ENCODE measurements at places on chromosomes 1 and 21.
A peak's percentile ranks its signal among the peaks of the same experiment; 100 is the strongest.

- DNase-seq, result no peak
These were observed 86.4 kb downstream of the NAV1 start for GRCh38 chr1:201625226-201625761.

DNA sequence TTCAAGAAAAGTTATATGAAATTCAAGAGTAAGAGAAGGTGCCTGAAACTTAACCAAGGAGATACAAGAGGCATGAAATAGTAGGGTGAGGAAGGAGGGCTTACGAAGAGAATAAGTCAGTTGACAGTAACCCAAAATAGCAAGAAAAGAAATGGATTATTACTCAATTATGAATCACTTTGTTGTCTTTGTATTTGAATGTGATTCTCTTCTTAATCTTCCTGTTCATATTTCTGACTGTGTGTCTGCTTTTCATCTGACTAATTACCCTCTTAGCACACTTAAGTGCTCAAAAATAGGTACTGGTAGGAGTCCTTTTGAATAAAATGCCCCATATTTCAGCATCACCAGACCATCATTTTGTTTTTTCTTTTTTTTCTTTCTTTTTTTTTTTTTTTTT lies 39.4 kb downstream of the GLMN start:
- DNase-seq, result no peak

DNA sequence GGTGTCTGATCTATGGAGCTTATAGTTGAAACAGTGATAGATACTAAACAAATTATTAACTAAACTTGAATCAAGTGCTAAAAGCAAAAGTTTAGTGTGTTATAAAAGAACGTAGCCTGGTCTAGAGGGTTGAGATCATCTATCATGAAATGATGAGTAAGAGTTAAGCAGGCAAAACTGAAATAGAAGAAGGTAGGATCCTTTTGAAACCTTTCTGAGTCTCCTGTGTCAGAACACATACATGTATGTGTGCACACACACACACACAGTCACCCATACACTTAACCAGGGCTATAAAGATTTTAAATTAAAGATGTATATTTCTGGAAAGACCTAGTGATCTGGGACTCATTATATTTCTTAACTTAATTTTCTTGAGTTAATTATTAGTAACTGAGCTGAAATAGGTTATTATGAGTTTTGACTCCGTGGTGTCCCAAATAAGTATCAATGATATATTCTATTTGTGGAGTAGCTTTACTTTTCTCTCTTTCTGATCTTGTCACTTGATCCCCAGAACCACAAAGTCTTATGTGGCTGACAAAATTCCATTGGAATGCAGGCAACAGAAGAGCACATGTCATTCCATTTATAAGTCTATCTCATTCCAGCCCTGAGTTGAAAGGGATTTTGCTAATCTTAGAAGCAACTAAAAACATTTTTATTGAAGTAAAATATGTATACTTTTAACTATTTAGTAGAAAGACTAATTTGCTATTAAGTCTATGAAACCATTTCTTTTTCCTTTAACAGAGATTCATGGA lies 70.7 kb downstream of the PRRX1 start:
- DNase-seq, result no peak

DNA sequence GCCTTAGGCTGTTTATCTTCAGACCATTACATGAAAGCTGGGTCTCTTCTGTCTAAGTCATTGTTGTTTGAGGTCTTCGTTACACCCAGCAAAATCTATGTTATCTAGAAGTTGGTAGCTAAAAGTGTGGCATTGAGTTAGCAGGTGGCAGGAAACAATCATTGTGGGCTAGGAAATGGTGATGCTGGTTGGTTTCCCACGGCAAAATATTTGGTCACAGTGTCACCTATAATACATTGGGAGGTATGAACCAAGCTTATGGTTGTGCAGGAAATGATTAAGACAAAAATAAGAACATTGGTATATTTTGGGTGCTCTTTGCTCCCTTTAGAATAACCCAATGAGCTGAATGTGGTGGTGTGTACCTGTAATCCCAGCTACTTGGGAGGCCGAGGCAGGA lies 169.7 kb downstream of the TRIM33 start:
- no peak for DNase-seq

DNA sequence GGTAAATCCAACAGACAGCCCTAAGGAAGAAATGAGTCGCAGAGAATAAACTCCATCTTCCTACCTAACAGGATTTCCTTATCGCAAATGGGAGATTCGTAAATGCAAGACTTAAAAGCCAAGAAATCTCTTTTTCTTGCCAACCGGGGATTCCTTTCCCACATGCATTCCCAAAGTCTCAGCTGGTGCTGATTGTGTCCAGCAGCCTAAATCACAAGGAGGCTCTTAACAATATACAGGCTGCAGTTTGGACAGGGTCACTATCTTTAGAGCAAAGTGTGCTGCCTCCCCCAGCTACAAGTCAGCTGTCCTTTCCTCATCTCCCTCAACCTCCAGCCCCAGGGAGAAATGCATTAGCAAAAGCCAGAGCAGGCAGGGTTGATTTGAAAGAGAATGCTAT lies 189.8 kb upstream of the PLXNA2 start:
- DNase-seq, result no peak

GRCh38 chr1:175482071-175482451 lies 261.3 kb downstream of the TNR start:
- no peak for DNase-seq

- DNase-seq, result no peak
These were observed 125.8 kb downstream of the ST6GALNAC5 start for GRCh38 chr1:76993036-76993435.

DNA sequence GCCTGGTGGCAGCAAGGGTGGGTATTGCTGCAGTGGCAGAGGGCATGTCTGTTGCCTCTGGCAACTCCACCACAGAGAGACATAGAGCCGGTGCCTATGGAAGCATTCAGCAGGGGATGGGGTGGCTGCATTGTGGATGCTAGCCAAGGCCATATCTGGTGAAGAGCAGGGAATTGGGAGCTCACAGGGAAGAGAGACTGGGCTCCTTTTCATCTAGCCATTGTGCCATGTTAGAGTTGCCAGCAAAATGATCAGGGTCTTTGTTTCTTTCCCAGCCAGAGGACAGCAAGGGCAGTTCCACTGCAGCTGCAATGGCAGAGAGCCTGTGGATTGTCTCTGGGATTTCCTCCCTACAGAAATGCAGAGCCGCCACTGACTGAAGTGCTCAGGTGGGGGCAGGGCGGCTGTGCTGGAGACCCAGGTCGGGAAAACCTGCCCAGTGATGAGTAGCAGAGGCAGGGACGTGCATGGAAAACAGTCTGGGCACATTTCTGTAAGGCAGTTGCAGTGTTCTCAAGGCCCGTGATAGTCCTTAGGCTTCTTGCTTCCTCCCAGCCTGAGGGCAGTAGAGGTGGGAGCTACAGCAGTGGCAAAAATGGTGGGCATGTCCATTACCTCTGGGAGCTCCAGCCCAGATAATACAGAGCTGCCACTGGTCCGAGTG lies 40.2 kb upstream of the CYP4X1 start:
- DNase-seq, result no peak

DNA sequence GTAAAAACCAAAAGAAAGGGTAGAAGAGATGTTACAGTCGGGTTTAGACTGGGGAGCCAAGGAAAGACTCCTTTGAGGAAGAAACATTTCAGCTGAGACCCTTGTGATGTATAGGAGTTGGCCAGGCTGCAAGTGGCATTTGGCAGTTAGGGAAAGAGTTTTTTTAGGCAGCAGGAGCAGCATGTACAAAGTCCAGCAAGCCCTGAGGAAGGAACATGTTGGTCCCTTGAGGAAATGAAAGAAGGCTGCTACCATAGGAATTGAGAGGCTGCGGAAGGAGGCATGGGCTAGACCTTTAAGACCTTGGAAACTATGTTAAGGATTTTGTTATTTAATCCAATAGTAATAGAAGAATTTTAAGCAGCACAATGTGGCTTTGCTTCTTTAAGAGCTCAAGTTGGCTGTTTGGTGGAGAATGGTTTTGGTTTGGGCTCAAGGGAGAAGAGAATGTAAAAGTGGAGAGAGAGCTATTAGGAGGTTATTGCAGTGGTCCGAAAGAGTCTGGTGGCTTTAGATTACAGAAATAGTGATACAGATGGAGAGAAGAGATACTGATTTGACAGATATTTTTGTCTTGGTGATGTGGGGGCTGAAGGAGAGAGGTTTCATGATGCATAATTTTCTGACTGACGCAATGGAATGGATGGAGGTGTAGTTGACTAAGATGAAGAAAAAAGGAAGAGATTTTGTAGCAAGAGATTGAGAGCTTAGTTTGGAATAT lies 26.6 kb downstream of the SMAP2 start:
- DNase-seq, result no peak

DNA sequence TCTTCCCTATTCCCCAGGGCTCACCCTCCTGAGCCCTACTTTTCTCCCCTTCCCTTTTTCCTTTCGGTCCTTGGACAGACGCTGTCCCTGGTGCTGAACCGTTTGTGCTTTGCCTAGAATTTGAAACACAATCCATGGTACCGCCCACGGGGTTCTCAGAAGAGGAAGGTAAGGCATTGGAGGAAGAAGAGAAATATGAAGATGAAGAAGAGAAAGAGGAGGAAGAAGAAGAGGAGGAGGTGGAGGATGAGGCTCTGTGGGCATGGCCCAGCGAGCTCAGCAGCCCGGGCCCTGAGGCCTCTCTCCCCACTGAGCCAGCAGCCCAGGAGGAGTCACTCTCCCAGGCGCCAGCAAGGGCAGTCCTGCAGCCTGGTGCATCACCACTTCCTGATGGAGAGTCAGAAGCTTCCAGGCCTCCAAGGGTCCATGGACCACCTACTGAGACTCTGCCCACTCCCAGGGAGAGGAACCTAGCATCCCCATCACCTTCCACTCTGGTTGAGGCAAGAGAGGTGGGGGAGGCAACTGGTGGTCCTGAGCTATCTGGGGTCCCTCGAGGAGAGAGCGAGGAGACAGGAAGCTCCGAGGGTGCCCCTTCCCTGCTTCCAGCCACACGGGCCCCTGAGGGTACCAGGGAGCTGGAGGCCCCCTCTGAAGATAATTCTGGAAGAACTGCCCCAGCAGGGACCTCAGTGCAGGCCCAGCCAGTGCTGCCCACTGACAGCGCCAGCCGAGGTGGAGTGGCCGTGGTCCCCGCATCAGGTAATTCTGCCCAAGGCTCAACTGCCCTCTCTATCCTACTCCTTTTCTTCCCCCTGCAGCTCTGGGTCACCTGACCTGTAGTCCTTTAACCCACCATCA lies 10.4 kb downstream of the BCAN start:
- DNase-seq, result no peak

DNA sequence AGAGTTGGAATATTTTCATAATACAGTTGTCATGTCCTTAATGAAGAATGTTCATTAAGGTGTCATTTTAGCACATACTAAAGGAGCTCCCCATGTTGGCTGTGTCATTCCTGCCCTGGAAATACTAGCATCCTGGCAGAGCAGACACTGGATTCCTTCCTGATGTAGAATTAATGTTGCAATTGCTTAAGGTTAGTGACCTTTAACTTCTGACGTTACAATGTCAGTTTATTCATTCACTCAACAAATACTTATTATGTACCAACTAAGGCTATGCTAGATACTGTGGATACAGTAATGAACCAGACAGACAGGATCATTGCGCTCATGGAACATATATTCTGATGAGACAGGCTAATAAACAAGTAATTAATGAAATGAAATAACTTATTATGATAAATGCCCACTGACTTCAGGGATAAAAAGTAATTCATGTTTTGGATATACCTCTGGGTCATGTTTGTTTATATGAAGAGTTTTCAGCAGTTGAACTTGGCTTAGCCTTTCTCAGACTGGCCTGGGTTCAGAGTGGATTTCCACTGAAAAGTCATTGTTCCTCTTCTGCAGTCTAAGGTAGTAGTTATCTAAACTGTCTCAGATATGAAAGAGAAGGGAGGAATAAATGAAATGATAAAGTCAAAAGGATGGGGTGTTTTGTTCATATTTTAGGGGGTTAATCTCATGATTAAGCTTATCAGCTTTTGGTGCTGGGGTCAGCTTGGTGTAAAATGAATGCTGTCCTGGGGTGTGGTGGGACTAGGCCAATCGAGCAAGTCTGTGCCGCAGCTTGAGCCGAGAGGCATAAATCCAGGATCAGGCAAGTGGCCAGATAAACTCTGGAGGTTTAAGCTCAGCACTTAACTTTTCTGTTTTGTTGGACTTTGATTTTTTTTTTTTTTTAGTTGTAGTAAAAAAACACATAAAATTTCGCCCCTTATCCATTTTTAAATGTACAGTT lies 43.3 kb upstream of the KCNQ4 start:
- DNase-seq, result no peak

GRCh38 chr1:48233666-48234485 lies 11.4 kb downstream of the SLC5A9 start:
- no peak for DNase-seq

DNA sequence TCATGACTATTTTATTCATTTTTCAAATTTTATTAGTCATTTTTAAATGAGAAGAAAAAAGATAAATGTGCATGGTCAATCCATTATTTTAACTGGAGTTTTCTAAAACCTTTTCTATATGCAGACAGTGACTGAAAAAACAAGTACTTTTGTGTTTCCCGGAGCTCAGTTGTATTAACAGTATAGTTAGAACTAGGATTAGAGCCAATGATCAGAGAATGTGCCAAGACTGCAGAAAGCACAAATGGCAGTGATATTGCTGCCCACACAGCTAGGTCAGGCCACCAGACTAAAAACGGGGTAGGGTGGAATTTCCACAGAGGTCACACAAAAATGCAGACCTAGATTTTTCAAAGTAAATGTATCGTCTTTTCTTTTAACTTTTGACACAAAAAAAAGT lies 163.1 kb upstream of the GRIK3 start:
- DNase-seq, result no peak

- DNase-seq, result no peak
These were observed 18.7 kb downstream of the ADAMTS5 start for GRCh38 chr21:26948194-26948593.

GRCh38 chr1:231507476-231508355 lies 20.8 kb upstream of the TSNAX start:
- DNase-seq, result no peak

- no peak for DNase-seq
These were observed 366.8 kb downstream of the PTBP2 start for GRCh38 chr1:97088391-97088790.

GRCh38 chr1:92136341-92136740 lies 56.2 kb downstream of the BTBD8 start:
- DNase-seq, result no peak

DNA sequence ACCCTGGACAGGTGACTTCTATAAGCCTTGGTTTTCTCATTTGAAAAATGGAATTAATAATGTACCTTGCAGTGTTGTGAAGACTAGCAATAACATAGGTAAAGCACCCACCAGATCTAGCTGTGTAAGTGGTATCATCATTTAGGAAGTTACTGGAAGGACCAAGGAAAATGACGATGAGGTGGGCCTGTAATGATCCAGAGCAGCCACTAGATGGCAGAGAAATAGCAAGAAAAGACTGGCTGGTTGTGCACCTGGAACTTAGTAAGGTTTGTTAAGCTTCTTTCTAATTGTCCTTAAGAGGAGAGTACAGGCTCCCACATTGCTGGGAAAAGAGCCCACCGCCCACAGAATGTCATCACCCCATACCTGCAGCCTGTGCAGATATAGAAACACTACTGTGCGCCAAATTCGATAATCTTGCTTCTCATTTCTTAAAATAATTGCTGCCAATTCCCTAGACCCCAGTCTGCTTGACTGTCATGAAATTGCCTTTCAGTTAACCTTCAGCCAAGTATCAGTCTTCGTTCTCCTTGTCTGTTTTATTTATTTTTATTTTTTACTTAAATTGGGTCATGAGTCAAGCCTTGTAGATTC lies 37.2 kb downstream of the WNT4 start:
- DNase-seq, result peak; percentile 71

All from NCI-H1092 treated with DMSO at 0.1 percent for 48 hours (cell line).